ENCODE measurements at places on chromosomes 5 and 9. TPM values are rescaled to one million over a fixed set of nuclear protein-coding genes. Genes with fewer than 3 reads are reported as not detected.

DNA sequence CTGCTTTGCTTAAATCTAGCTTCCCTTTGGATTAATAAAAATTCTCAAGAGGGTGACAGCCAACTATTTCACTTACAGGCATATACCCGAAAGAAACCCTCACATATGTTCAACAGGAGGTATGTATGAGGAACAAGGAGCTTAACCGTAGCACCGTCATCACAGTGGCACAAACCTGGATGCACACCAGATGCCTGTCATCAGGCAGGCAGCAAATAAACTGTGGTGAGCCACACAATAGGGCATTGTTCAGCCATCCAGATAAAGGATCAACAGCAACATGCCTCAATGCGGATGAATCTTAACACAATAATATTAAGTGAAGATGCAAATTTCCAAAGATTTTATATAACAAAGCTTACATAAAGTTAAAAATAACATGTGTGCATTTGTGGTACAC is 5.5 kb upstream of the TNFSF15 start:
- peak; percentile 65 for DNase-seq

- DNase-seq, result peak; percentile 92
Measured at GRCh38 chr5:175895686-175896102, 24.3 kb downstream of the CPLX2 start.

DNA sequence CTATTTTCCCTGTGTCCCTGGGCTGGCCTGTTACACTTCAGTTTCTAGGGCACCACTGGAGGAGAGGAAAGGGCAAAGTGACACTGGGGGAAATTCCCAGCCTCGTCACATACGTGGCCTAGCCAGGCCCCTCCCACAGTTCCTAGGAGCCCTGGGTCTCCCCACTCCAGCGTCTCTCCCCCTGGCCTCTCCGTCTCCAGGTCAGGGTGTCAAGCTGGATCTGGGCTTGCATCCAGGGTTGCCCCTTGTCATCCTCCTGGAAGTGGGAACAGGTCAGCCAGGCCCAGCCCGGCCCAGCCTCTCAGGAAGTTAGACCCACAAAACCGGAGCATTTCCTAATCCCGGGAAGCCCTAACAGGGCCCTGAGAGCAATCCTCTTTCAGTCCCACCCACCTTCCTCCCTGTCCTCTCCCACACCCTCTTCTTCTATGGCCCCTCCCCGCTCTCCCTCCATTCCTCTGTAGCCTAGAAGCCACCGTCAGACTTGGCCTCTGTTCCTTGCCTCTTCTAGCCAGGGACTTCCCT is 4.7 kb upstream of the TNIP1 start:
- DNase-seq, result no peak

GRCh38 chr9:128054087-128054486 is 13.0 kb downstream of the NAIF1 start:
- DNase-seq, result no peak

The ZNF169 gene
- 15.5 TPM for total RNA-seq

The CENPK gene
- total RNA-seq, result 31.5 TPM

The NMUR2 gene
- not detected for total RNA-seq

All from Karpas-422 (cell line).